ENCODE measurements at places on chromosomes 4 and X. TPM values are rescaled to one million over a fixed set of nuclear protein-coding genes. Genes with fewer than 3 reads are reported as not detected.

The TCEAL7 gene
- polyA plus RNA-seq = 0.08 TPM

The ADH1A gene
- not detected for polyA plus RNA-seq

The SOWAHB gene
- 0.18 TPM for polyA plus RNA-seq

The GATA1 gene
- not detected for polyA plus RNA-seq

The IL2RG gene
- 0.26 TPM for polyA plus RNA-seq

The STARD8 gene
- 0.09 TPM for polyA plus RNA-seq

The EGFL6 gene
- polyA plus RNA-seq = 0.38 TPM

The SPARCL1 gene
- polyA plus RNA-seq = not detected

The CCDC120 gene
- polyA plus RNA-seq = 8.1 TPM

The NPY2R gene
- polyA plus RNA-seq = not detected

The NIPAL1 gene
- polyA plus RNA-seq = 18.9 TPM

The STBD1 gene
- 0.71 TPM for polyA plus RNA-seq

The ADH1B gene
- polyA plus RNA-seq = not detected

The ARHGAP6 gene
- polyA plus RNA-seq = 0.10 TPM

The FAM9B gene
- polyA plus RNA-seq = not detected

The ARHGAP24 gene
- 0.87 TPM for polyA plus RNA-seq

The KCNIP4 gene
- polyA plus RNA-seq = not detected

The PLAC1 gene
- 13.7 TPM for polyA plus RNA-seq

The CXCL13 gene
- polyA plus RNA-seq = not detected

The NBDY gene
- 53.7 TPM for polyA plus RNA-seq

The HOPX gene
- 8.5 TPM for polyA plus RNA-seq

The DRP2 gene
- polyA plus RNA-seq = 0.02 TPM

The ATP2B3 gene
- not detected for polyA plus RNA-seq

The NPNT gene
- 0.46 TPM for polyA plus RNA-seq

The CENPVL2 gene
- polyA plus RNA-seq = not detected

The TMEM156 gene
- polyA plus RNA-seq = 0.68 TPM

The SMIM43 gene
- not detected for polyA plus RNA-seq
